Caco-2 (cell line): ENCODE measurements at places on chromosomes 16 and 17. TPM values are rescaled to one million over a fixed set of nuclear protein-coding genes. Genes with fewer than 3 reads are reported as not detected.
A peak's percentile ranks its signal among the peaks of the same experiment; 100 is the strongest.

GRCh38 chr16:75695708-75696107 lies 5.6 kb downstream of the DUXB start:
- DNase-seq: no peak

- DNase-seq: no peak
These were observed 1.0 kb upstream of the HOXB13 start for GRCh38 chr17:48729335-48730239.

GRCh38 chr16:56466344-56466743 lies 15.0 kb downstream of the OGFOD1 start:
- no peak for DNase-seq

DNA sequence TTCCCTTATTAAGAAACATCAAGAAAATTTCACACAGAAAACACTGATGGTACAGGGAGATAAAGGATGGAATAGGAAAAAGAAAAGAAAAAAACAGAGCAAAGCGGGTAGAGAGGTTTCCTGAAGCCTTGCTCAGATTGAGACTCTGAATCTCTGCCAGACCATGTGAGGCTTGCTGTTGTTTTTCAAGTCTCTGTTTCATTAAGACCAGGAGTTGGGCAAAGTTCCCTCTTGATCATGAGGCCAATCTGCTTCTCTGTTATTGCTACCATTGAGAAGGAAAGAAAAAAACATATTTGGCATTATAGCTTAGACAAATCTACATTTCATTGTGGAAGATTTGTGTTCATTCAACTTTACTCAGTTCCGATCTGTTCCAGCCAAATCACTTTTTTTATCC lies 201.6 kb upstream of the SOX9 start:
- no peak for DNase-seq

- no peak for DNase-seq
These were observed 34.8 kb downstream of the MED13 start for GRCh38 chr17:62030264-62030663.

GRCh38 chr16:49469311-49469670 lies 95.7 kb downstream of the C16orf78 start:
- no peak for DNase-seq

GRCh38 chr16:49590166-49590871 lies 216.7 kb downstream of the C16orf78 start:
- DNase-seq: no peak

- no peak for DNase-seq
These were observed 11.4 kb downstream of the CDR2L start for GRCh38 chr17:74998783-74999182.

DNA sequence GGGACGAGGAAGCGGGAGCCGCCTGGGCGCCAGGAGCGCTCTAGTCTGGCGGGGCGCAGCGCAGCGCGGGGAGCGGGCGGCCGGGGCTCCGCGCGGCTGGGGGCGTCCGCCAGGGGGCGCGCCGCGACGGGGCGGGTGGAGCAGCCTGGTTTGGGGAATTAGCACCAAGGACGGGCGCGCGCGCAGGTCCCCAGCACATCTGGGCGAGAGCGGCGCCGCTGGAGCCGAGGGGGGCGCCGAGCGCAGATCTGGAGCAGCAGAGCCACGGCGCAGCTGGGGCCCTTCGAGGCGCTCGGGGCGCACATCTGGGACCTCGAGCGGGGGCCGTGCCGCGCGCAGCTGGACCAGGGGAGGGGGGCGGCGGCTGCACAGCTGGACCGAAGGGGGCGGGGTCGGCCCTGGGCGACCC lies at the start of gene NXPH3:
NXPH3 (plus strand) TSS at position 193 of the 409 bp plus-strand sequence. CDS start 349 bp downstream, outside the sequence.
- peak; percentile 89 for DNase-seq

- DNase-seq: no peak
These were observed 149.8 kb upstream of the HS3ST2 start for GRCh38 chr16:22664132-22664531.

The MYH1 gene
- not detected in 2 replicates for total RNA-seq

The MYH13 gene
- total RNA-seq: not detected in 2 replicates

The INTS2 gene
- total RNA-seq: 20.1 and 20.8 TPM in 2 replicates

The CCL8 gene
- not detected in 2 replicates for total RNA-seq
